Central memory CD4-positive, alpha-beta T cell (primary cell): ENCODE measurements at places on chromosomes 3 and 15.

DNA sequence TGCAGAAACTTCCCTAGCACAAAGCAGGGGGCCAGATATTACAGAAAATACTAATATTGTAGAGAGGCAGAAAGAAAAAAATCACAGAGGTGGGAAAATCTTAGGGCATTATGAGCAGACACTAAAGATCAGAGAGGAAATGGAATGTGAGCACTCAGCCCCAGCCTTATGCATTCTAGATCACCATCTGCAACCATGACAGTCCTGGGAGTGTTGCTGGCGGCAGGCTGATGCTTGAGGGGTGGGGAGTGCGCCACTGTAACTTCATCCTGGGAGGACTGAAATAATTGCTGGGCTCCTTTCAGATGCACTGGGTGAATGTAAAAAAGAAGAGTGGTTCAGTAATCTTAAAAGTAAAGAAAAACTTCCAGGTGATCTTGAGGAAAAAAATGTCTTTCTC is 427.6 kb upstream of the SEMA6D start:
- no peak for DNase-seq

DNA sequence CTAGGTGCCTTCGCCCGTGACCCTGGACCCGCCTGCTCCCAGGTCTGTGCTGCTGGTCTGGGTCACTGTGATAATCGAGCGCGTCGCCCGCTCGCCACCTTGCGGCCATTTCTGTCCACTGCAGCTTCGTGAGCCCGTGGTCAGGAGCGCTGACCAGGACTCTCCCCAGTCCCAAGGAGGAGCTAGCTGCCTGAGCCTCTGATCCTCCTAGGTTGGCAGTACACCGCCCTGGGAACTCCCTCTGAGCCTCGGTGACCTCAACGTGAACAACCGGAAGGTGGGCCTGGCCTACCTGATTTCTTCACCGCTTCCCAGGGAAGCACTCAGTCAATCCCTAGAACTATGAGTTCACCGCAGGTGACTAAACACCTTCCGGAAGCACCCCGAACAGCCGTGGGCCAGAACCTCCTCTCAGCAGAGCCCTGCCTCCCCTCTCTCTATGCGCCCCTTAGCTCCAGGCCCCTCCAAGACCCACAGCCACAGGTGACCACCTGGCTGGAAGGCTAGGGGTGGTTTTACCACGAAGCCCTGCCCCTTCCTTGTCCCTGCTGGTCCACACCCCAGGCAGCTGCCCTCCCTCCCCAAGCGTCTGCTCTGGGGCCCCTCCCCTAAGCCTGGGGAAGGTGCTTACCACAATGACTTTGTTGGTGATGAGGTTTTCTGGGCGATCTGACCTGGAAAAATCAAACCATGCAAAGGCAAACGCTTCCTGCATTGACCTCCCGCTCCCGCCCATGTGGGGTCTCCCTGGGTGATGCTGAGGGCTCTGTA is 9.7 kb downstream of the PLA2G4D start:
- peak; percentile 11 for DNase-seq

GRCh38 chr3:183117056-183117455 is 17.8 kb upstream of the MCCC1 start:
- DNase-seq = no peak

DNA sequence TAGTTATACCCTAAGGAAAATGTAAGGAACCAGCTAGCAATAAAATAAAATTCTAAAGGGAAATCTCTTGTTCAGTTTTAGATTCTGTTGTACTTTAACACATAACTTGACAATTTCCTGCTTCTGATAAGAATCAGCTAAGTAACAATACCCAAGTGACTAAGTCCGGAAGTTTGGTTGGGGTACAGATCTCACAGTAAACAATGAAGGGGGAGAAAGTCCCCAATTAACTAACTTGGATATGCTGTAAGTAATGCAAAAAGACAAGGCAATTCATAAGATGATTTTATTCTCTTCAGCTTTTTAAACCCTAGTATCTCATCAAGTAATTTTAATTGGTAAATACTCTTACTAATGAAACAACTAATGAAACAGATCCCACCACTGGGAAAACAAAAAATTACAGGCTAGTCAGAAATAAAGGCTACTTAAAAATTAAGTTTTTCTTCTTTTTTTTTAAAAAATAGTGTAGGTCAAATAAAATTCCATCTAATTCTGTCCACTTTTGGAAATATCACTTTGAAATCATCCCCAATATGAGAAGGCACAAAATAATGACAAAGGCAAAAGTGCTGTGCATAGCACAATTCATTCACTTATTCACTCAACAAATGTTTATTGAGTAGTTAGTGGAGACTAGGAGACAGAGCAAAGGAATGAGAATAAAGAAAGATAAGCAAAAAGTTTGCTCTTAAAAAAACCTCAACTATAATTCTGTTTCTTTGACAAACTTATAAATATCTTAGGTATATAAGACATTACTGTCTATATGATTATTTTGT is 37.8 kb upstream of the IL20RB start:
- peak; percentile 72 for DNase-seq

DNA sequence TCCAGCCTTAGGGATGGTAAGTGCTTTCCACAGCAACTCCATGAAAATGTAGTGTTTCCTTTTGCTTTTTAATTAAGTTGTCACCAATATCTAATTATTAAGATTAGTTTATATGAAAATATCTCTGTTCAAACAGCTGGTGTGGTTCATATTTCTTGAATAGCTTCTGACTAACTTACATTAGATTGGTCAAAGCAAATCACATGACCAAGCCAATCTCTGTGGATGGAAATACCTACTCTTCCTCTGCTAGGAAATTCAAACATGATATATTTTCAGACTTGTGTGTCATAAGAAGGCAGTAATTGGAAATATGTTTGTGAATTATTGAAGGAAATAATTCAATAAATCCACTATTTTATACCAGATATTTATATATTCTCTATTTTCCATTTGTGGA is 54.6 kb upstream of the CADM2 start:
- no peak for DNase-seq
